ENCODE measurements at places on chromosomes 6 and 20. TPM values are rescaled to one million over a fixed set of nuclear protein-coding genes. Genes with fewer than 3 reads are reported as not detected.
A peak's percentile ranks its signal among the peaks of the same experiment; 100 is the strongest.

VSX1 gene
- not detected for total RNA-seq

TMEM14A gene
- 4.1 TPM for total RNA-seq

PCIF1 gene
- 74.5 TPM for total RNA-seq

GGT7 gene
- 47.0 TPM for total RNA-seq

SLC17A4 gene
- total RNA-seq: not detected

RBM24 gene
- not detected for total RNA-seq

SNRPB2 gene
- total RNA-seq: 45.5 TPM

GRCh38 chr6:134602123-134602522, 284.2 kb upstream of the SGK1 start:
- no peak overlapping the region for H3K27ac ChIP-seq
- H3K4me3 ChIP-seq: no peak overlapping the region
- no peaks in the 10 kb centered on the region for H3K4me1 ChIP-seq
- peaks cover 7% of the 10 kb centered on the region for H3K27me3 ChIP-seq
- no peak for DNase-seq

- peaks cover 4% of the 10 kb centered on the region for H3K4me1 ChIP-seq
- no peak overlapping the region for H3K4me3 ChIP-seq
- H3K27me3 ChIP-seq: peaks cover 70% of the 10 kb centered on the region
- H3K36me3 ChIP-seq: no peaks in the 10 kb centered on the region
Measured at GRCh38 chr20:1897541-1897940, 2.3 kb downstream of the SIRPA start.

DNA sequence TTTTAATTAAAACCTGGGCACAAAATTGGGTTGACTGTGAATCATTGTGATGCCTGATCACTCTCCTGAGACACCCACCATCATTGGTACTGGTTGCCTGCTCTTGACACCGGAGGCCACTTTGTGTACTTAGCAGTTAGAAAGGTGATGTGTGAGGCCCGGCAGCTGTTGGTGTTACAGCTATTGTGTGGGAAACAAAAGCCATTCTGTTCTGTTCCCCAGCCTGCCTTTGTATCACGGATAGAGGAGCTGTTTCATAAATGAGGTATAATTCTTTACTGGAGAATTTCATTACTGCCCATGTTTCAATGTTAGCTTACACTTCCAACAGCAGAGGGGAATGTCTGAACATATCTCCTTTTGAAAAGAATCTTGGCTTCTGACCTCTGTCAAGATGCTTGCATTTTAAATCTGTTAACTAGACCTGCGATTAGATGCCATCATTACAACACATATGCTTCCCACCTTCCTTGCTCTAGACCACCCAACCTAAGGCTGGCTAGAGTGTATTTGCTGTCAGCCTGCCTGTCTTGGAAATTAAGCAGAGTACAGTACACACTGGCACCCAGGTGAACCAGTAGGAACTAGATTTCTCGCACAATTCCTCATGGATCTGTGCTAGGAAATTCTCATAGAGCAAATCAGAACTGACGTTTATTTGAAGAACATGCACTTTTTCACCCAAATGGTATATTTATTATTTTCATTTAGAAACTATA, 142.4 kb upstream of the INSM1 start:
- H3K4me1 ChIP-seq: no peaks in the 10 kb centered on the region
- no peak overlapping the region for H3K27ac ChIP-seq
- H3K36me3 ChIP-seq: no peaks in the 10 kb centered on the region
- peaks cover 8% of the 10 kb centered on the region for H3K27me3 ChIP-seq
- no peak overlapping the region for H3K4me3 ChIP-seq
- DNase-seq: no peak

DNA sequence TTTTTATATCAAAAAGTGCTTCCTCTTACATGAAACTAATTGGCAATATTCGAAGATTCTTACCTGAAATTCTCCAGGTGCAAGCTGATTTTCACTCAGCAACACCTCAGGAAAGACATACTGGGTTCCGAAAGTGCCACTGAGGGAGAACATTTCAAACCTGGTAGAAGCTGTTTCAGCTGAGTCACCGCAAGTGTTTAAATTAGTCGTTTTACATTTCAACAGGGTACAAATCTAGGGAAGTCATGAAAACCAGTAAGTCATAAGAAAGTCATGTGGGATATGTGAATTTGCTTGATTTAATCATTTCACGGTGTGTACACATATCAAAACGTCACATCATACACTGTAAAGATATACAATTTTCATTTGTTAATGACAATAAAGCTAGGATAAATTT, 25.3 kb upstream of the TAAR1 start:
- no peak overlapping the region for H3K27ac ChIP-seq
- no peaks in the 10 kb centered on the region for H3K4me1 ChIP-seq
- no peak overlapping the region for H3K4me3 ChIP-seq
- DNase-seq: no peak
- H3K27me3 ChIP-seq: no peaks in the 10 kb centered on the region

GRCh38 chr20:36105711-36106226, 48.8 kb upstream of the EPB41L1 start:
- no peaks in the 10 kb centered on the region for H3K27me3 ChIP-seq
- H3K4me1 ChIP-seq: no peaks in the 10 kb centered on the region
- H3K36me3 ChIP-seq: no peaks in the 10 kb centered on the region

GRCh38 chr6:11601776-11602605, 64.4 kb downstream of the TMEM170B start:
- H3K36me3 ChIP-seq: no peaks in the 10 kb centered on the region
- H3K27me3 ChIP-seq: peaks cover 3% of the 10 kb centered on the region
- DNase-seq: no peak
- no peaks in the 10 kb centered on the region for H3K4me1 ChIP-seq
- no peak overlapping the region for H3K27ac ChIP-seq

- no peaks in the 10 kb centered on the region for H3K4me1 ChIP-seq
- no peak for DNase-seq
- H3K36me3 ChIP-seq: no peaks in the 10 kb centered on the region
Measured at GRCh38 chr6:85114581-85114935, 335.3 kb upstream of the NT5E start.

GRCh38 chr20:23268792-23269354, 81.7 kb upstream of the NXT1 start:
- no peak overlapping the region for H3K4me3 ChIP-seq
- H3K4me1 ChIP-seq: no peaks in the 10 kb centered on the region
- H3K27ac ChIP-seq: no peak overlapping the region
- no peak for DNase-seq
- no peaks in the 10 kb centered on the region for H3K36me3 ChIP-seq

- no peaks in the 10 kb centered on the region for H3K27me3 ChIP-seq
- no peaks in the 10 kb centered on the region for H3K36me3 ChIP-seq
- DNase-seq: no peak
- no peak overlapping the region for H3K4me3 ChIP-seq
- no peak overlapping the region for H3K27ac ChIP-seq
- H3K4me1 ChIP-seq: no peaks in the 10 kb centered on the region
Measured at GRCh38 chr6:156701966-156702365, 75.2 kb upstream of the ARID1B start.

DNA sequence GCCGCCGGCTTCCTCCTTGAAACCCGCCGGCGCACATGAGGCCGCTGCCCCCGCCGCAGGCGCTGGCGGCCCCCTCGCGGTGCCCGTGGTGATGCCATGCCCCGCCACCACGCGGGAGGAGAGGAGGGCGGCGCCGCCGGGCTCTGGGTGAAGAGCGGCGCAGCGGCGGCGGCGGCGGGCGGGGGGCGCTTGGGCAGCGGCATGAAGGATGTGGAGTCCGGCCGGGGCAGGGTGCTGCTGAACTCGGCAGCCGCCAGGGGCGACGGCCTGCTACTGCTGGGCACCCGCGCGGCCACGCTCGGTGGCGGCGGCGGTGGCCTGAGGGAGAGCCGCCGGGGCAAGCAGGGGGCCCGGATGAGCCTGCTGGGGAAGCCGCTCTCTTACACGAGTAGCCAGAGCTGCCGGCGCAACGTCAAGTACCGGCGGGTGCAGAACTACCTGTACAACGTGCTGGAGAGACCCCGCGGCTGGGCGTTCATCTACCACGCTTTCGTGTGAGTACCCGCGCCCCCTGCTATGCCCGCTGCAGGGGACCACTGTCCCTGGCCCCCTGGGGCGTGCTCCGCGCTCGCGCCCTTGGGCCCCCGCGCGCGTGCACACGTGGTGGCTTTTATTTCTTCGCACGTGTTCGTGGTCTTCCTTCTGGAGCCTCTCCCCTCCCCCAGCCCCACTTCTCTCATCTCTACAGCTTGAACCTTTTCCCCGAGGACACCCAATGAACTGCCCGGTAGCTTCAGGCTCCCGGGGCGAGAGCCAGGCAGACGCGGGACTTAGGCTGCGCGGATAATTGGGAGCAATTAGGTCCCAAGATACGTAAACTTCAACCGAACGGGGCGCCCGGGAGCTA, 453 bp downstream of the KCNQ5 start:
- no peak for DNase-seq
- H3K36me3 ChIP-seq: no peaks in the 10 kb centered on the region
- peaks cover 33% of the 10 kb centered on the region for H3K4me1 ChIP-seq
- peaks cover 20% of the 10 kb centered on the region for H3K27me3 ChIP-seq
- peak overlapping the region; percentile 96 for H3K4me3 ChIP-seq

GRCh38 chr6:89033461-89033860, 47.1 kb upstream of the PNRC1 start:
- DNase-seq: no peak
- no peaks in the 10 kb centered on the region for H3K36me3 ChIP-seq
- H3K27ac ChIP-seq: no peak overlapping the region
- peaks cover 5% of the 10 kb centered on the region for H3K27me3 ChIP-seq

DNA sequence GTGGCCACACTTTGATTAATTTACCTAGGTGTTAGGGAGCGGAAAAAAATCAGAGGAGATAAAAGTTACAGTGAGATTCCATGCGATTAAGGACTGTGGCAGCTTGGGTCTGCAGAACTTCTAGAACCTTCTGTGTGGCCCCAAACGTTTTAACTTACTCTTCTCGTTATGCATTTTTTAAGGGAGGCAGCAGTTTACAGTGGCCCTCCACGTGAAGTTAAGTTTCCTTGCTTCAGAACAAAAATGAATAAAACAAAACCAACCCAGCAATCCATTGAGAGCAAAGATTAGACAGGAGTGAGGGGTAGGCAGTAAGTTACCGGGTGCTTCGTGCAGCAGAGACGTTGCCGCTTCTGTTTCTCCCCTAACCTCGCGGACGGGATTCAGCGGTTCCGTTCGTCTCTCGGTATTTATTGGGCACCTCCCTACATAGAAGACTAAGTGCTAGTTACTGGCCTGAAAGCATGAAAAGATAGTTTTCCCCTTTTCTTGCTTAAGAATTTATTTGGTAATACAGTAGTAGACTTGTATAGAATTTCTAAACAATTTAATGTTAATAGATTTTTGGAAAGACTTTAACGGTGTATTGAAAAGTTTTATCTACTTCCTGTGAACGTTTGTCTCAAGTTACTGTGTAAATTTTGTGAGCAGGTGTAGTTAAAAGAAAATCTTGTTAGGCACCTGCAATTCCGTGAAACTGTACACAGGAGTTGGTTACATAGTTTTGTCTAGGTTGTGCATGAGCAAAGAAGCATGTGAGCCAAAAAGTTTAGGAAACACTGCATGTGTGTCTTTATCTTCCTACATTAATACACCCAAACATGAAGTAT, 1.1 kb downstream of the BAG2 start:
- H3K36me3 ChIP-seq: no peaks in the 10 kb centered on the region
- peak; percentile 24 for DNase-seq
- H3K27ac ChIP-seq: peak overlapping the region; percentile 59

DNA sequence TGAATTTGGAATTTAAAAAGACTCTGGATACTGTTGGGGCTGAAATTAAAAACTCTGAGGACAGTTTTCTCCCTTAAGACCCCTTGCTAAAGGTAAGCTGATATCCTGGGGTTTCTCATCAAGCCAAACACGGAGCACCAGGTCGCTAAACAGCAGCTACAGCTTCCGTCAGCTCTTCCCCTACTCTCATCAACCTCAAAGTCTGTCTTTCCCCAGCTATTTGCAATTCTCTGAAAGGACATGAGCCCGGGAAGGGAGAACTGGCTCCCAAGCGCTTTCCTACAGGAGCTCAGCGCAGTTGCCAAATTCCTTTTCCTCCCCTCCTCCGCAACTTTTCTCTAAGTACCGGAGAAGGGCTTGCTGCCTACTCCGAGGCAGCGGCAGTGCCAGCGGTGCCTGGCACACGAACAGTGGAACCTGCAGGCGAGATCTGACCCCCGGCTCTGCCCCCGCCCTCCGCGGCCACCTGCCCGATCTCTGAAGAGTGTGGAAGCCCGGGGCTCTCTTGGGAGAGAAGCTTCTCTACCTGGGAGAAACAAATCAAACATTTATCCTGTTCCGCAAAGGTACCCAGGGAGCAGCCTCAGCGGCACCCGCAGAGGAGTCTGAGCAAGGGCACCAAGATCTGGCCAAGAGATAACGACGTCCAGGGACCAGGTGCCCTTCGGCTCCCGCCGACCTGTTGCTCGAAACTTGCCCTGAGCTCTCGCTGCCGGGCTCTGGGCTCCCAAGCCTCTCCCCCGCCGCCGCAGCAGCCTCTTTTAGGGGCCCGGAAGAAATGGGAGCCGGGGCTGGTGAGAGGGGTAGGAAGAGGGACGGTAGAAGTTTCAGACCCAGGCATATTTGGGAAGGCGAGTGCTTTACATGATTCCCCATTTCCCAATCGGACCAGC, 2.2 kb downstream of the CBLN4 start:
- H3K36me3 ChIP-seq: no peaks in the 10 kb centered on the region
- H3K27ac ChIP-seq: no peak overlapping the region
- H3K27me3 ChIP-seq: peaks cover 33% of the 10 kb centered on the region
- no peak overlapping the region for H3K4me3 ChIP-seq
- no peaks in the 10 kb centered on the region for H3K4me1 ChIP-seq

GRCh38 chr20:57783196-57783595, 73.4 kb upstream of the PMEPA1 start:
- no peaks in the 10 kb centered on the region for H3K4me1 ChIP-seq
- H3K4me3 ChIP-seq: no peak overlapping the region
- no peaks in the 10 kb centered on the region for H3K36me3 ChIP-seq
- no peak overlapping the region for H3K27ac ChIP-seq

DNA sequence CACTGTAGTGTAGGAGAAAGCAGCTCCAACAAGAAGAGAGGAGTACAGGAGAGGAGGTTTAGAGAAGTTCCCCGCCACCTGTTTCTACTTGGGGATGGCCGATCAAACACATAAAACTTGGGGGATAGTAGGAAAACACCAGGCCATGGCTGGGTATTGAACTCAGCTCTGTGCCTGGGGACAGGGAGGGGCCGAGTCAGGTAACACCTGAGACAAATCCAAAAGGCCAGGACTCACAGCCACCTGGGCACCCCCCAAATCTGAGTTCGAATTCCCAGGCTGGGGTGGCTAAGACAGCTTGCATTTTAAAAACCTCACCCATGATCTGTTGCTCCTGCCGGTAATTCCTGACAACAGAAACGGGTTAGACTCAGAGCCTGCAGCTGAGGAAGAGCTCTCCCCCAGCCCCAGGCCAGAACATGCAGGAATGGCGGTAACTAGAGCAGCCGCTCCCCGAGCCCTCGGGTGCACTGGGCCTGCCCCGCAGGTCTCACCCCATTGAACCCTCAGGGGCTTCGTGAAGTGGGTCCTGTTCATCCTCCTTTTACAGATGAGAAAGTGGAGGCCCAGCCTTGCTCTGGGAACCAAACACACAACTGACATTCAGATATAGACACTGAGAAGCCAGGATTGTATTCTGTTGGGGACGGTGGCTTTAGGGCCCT, 61.0 kb downstream of the TCP11 start:
- H3K36me3 ChIP-seq: peaks cover 30% of the 10 kb centered on the region
- no peak overlapping the region for H3K4me3 ChIP-seq
- H3K27me3 ChIP-seq: no peaks in the 10 kb centered on the region
- no peak for DNase-seq
- no peak overlapping the region for H3K27ac ChIP-seq

GRCh38 chr6:169168302-169168630, 85.4 kb downstream of the THBS2 start:
- H3K27me3 ChIP-seq: peaks cover 6% of the 10 kb centered on the region
- DNase-seq: no peak
- no peaks in the 10 kb centered on the region for H3K36me3 ChIP-seq
- H3K4me3 ChIP-seq: no peak overlapping the region

GRCh38 chr20:483815-484644, 21.7 kb upstream of the TBC1D20 start:
- no peak overlapping the region for H3K27ac ChIP-seq
- no peak for DNase-seq
- peaks cover 2% of the 10 kb centered on the region for H3K4me1 ChIP-seq
- H3K4me3 ChIP-seq: no peak overlapping the region
- H3K27me3 ChIP-seq: no peaks in the 10 kb centered on the region
